ENCODE measurements at places on chromosomes 2 and 18.

GRCh38 chr2:173872714-173873113, 92.5 kb downstream of the SP3 start:
- no peak for DNase-seq

GRCh38 chr18:78913830-78914231, 65.8 kb upstream of the SALL3 start:
- DNase-seq, result no peak

DNA sequence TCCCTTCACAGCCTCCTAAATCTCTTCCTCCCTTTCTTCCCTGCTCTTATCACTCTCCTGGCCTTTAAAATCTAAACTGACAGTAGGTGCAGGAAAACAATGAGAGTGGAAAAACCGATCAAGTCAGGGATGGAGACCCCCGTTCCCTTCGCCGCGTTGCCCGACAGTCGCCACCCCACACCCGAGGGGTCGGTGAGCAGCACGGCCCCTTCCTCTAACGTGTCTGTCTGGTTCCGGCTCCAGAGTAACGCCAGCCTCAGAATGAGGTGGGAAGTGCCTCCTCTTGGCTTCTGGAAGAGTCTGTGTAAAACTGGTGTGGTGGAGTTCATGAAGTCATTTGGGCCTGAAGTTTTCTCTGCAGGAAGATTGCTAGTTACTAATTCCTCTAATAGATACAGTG, 138.6 kb downstream of the NFATC1 start:
- no peak for DNase-seq

DNA sequence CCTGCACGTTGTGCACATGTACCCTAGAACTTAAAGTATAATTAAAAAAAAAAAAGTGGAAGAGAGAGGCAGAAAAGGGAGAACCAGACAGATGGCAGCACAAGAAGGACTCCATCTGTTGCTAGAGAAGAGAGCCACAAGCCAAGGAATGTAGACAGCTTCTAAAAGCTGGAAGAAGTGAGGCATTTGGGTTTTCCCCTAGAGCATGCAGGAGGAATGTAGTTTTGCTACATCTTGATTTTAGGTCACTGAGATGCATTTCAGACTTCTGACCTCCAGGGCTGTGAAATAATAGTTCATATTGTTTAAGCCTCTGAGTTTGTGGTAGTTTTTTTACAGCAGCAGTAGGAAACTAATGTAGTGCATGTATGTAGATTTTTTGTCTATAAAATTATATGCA, 46.0 kb downstream of the CAVIN2 start:
- no peak for DNase-seq

DNA sequence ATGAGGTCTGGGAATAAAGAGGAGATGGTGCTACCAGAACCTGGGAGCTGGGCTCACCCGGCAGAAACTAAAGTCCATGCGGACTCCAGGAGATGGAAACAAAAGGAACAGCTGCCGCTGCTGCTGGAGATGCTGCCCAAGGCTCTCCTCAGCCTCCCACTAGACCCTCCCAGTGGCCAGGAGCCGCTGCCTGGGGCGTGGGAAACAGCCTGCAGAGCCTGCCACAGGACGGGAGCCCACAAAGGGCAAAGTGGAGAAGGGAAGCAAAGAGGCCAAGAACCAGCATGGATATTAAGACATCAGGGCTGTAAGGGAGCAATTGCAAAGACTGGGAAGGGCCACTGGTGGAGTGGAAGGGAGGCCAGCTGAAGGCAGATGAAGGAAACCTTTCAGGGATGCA, 179.6 kb downstream of the NCK2 start:
- DNase-seq, result no peak

DNA sequence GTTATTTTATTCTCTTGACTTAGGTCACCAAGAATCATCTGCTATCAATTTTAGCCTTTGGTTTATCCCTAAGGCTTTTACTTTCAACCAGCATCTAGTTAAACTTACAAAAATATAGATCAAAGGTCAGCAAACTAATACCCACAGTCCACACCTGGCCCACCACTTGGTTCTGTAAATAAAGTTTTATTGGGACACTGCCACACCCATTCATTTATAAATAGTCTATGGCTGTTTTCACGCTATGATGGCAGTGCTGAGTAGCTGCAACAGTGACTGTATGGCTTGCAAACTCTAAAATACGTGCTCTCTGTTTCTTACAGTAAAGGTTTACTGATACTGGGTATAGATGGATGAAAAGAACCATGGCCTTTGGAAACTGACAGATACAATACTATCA, 107.0 kb downstream of the MEP1B start:
- no peak for DNase-seq

DNA sequence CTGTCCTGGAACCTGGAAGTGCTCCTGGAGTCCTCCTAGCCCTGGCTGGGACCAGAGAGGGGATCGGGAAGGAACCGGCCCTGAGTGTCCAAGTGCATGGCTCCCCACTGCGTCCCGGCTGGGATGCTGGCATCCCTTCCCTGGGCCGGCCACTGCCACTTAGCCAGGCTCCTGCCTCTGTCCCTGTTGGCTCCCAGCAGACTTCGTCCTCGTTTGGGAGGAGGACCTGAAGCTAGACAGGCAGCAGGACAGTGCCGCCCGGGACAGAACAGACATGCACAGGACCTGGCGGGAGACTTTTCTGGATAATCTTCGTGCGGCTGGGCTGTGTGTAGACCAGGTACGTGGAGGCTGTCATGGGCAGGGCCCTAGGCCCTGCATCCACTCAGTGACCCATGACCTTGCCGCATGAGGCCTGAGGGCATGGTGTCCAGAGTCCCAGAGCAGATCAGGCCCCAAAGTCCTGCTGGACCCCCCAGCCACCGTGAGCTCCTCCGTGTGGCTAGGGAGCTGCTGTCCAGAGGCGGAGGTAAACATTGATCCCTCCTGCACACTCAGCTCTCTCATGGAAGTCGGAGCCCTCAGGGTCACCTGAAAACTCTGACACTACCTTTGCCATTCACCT, 7.1 kb downstream of the ANO7 start:
- no peak for DNase-seq

- DNase-seq, result no peak
These were observed 26.1 kb upstream of the MAL start for GRCh38 chr2:94999431-94999883.

DNA sequence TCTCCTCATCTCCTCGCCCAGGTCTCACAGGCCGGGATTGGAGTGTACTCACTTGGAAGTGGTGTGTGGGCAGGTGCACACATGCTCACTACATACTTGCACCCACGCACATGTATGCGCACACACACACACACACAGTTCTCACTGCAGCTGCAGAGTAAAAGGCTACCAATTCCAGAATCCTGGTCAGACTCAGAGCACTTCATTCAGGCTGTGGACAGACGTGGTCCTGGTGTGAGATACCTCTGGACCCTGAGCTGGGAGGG, 19.4 kb downstream of the CELF4 start:
- DNase-seq, result no peak

DNA sequence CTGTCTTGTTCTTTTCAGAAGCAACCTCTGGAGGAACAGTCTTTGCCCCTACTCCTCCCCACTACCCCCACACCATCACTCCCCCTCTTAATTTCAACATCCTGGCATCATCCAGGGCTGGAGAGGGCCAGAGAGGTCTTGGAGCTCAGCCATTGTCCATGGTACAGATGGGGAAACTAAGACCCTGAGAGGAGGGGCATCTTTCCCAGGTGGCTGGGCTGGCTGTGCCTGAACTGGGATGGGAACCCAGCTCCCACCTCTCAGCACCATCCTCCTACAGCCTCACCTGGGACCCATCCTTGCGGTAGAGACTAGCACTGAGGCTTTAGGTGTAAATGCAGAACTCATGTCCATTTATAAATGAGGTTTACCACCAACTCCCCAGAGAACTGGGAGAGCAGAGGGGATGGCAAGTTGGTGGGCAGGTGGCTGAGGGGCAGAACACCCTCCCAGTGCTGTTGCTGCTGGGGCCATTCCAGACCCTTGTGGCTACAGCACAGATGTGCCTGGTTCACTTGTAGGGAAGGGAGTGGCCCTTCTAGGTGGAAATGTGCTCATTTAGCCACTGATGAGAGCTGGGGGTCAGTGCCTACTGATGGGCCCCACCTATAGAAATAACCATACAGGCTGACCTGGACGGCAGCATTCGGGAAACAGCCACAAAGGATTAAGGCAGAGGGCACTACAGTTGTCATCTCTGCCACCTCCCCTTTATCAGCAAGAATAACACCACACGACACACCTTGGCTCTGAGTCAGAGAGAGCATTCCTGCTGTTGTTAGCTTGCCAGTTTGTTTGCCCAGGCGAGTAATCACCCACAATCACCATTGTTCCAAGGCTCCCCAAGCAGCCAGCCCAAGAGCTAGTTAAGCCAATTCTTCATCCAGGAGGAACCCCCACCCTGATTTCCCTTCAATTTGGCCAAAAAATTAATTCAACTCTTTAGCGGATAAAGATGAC, 2.1 kb downstream of the MLPH start:
- no peak for DNase-seq

DNA sequence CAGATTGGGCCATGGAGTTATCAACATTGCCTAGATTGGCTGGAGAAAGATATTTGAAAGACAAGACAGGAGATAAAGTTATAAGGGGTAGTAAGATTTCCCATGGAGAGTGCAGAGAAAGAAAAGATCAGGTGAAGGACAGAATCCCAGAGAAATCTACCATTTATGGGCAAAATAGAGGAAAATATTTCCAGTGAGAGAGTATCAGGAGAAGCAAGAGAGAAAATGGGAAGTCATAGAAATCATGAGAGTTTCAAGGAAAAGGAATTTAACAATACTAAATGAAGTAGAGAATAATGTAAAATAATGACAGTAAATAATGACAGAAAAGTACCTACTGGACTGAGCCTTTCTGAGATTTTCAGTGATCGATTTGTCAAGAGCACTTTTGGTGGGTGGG, 447.6 kb upstream of the CHST9 start:
- DNase-seq, result no peak

GRCh38 chr2:220148471-220149248, 521.2 kb downstream of the SLC4A3 start:
- no peak for DNase-seq

GRCh38 chr2:10717628-10718027, 3.8 kb upstream of the ATP6V1C2 start:
- DNase-seq, result no peak

DNA sequence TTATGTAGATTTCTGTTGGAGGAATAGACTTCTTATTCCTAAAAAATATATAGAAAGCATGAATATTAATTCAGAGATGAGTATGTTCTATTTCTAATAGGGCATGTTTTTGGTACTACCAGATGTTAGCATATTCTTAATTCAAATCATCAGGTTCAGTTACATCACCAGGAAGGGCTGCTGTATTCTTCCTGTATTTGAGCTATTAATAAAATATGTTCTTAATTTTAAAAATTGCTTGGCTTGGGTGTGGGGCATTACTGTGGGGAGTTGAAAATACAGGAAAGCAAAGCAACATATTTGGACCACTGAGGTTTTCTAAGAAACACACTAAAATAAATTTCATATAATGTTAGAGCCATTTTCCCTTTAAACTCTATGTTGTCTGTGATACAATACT, 343.0 kb downstream of the EPHA4 start:
- no peak for DNase-seq

DNA sequence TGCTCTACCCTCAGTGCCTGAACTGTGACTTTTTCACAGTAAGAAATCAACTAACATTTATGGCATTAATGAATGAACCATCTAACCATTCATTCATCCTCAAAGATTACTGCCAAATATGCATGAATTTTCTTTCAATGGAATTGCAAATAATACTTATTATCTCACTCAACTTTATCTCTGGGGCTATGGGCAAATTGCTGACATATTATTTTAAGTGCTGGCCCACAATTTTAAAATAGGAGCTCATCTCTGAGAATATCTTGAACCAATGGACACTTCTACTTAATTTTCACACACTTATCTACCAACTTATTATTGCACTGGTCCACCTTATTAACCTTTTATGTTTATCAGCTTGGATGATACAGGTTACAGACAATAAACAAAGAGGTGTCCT, 182.8 kb downstream of the RBM43 start:
- DNase-seq, result no peak

DNA sequence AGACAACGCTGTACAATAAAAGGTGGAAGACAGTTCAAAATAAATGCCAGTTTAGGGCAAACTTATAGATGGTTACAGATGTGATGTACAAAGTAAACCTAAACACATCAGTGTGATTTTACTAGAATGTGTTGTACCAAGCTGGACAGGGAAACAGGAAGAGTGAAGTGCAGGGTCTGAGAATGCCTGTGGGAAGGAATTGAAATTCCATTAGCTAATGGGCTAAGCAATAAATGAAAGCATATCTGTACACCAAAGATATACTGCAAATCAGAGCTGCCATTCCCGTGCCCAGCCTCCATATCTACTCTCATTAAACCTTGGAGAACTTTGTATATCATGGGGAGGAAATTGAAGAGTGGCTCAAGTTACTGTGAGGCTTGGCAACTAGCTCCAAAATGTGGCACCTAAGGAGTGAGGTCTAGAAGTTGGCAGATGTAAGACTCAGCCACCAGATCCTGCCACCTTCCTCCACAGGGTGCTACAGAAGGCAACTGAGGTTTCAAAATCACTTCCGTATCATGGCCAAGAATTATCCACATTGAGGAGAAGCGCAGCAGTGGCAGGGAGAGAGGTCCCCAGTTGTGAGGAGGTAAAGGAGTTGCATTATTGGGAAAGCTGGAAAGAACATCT, 277.8 kb downstream of the TCF4 start:
- no peak for DNase-seq

DNA sequence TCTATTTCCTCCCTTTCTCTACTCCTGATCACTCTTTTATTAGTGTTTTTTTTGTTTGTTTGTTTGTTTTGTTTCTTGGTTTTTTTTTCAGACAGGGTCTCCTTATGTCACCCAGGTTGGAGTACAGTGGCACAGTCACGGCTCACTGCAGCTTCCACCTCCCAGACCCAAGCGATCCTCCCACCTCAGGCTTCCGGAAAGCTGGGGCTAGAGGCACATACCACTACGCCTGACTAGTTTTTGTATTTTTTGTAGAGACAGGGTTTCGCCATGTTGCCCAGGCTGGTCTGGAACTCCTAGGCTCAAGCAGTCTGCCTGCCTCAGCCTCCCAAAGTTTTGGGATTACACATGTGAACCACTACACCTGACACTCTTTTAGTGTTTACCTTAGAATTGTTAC, 122.3 kb downstream of the ATL2 start:
- DNase-seq, result no peak

DNA sequence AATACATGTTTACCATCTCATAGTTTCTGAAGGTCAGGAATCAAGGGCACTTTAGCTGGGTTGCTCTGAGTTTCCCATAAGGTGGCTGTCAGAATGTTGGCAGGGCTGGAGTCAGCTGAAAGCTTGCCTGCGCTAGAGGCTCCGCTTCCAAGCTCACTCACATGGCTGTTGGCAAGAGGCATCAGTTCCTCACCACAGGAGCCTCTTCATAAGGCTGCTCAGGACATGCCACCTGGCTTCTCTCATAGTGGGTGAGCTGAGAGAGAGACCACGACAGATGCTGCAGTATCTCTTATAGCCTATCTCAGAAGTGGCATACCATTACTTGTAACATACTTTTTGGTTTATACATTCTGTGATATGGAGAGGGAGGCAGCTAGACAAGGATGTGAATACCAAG, 7.2 kb downstream of the HADHB start:
- no peak for DNase-seq

DNA sequence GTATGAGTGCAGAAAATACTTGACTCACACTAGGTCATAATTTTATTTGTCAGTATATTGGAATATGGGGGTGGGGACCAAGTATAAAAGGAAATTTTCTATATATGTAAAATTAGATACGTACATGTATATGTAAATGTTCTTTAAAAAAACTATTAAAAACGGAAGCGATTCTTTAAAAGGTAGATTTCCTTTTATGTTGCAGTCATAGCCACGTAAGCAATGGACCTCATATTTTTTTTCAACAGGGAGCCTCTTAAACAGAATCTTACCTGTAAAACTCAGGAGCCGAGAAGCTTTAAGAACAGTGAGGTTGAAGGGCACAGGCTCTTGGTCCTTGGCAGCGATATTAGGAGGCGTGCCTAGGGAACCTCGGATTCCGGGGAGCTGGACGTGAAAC, 3.3 kb downstream of the RHBDD1 start:
- DNase-seq, result no peak
